SK-N-SH (cell line): ENCODE measurements at places on chromosomes 12 and 14. TPM values are rescaled to one million over a fixed set of nuclear protein-coding genes. Genes with fewer than 3 reads are reported as not detected.

Gene DDN
- polyA plus RNA-seq: 0.20 and 0.24 TPM in 2 replicates

Gene AQP6
- polyA plus RNA-seq: 0.10 and 0.21 TPM in 2 replicates

Gene TSPAN11
- 6.4 and 6.6 TPM in 2 replicates for polyA plus RNA-seq

DNA sequence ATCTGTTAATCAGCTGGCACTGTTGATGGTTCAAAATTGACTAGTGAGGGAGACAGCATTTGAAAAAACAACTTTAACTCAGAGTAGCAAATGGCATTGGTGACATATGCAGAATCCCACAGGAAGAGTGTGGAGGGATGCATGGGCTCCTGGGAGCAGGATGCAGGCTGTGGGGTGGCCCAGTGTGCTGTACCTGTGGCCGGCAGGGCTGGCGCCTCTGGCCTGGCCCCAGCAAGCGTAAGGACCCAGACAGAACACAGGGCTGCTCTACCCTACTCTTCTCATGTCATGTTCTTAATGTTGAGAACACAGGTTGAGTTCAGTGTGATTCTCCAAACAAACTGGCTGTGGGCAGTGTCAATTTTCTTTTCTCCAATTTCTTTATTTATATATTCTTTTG is 33.4 kb downstream of the DDX51 start:
- DNase-seq: no peak

DNA sequence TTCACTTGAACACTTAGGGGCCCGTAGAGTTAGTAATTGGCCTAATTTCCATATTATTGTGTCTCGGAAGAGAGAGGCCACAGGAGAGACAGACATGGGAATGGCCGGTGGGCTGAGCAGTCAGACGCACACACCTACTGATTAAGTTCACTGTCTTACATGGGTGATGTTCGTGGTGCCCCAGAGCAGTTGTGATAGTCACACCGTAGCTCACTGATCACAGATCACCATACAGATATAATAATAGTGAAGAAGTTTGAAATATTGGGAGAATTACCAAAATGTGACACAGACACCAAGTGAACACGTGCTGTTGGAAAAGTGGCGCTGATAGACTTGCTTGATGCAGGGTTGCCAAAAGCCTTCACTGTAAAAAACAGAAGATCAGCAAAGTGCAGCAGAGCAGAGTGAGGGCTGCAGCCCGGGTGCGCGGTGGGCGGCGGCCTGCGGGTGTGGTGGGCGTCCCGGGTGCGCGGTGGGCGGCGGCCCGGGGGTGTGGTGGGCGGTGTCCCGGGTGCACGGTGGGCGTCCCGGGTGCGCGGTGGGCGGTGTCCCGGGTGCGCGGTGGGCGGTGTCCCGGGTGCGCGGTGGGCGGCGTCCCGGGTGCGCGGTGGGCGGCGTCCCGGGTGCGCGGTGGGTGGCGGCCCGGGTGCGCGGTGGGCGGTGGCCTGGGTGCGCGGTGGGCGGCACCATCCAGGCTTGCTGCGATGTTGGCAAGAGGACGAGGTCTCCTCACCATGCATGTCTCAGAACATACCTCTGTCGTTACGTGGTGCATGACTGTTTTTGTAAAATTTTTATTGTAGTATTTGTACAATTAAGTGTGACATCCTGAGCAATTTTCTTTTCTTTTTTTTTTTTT is 34.3 kb upstream of the TEX22 start:
- DNase-seq: peak; percentile 95

GRCh38 chr12:56299853-56300643 is at the start of gene CS:
CS (minus strand) TSS chr12:56300330; CDS start chr12:56300201, 129 bp downstream.
- peak; percentile 97 for DNase-seq

- no peak for DNase-seq
Measured at GRCh38 chr12:95624589-95624988, 73.3 kb upstream of the USP44 start.

GRCh38 chr14:81938341-81938740 is 404.7 kb upstream of the SEL1L start:
- no peak for DNase-seq

DNA sequence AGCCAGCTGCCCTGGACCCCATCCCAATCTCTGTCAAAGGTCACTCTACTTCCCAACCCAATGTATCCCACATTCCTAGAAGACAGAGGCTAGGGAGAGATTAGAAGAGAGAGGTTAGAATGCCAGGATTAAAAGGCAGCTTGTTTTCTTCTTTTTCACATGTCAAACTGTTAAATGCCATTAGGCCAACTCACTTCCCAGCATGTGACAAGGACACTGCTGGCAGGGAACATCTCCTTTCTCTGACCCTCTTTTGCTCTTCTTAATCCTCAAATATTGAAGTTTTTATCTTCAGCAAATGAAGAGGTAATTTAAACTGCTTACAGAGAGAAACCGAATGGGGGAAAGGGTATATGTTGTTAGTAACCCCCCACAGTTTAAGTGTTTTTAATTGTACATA is 89.1 kb downstream of the BBS10 start:
- DNase-seq: no peak
